Parietal lobe (tissue), 2 donors: ENCODE measurements at places on chromosomes 1 and 21. TPM values are rescaled to one million over a fixed set of nuclear protein-coding genes. Genes with fewer than 3 reads are reported as not detected.

Gene PTPN7
- not detected for total RNA-seq

Gene MMEL1
- 7.8 TPM for total RNA-seq

Gene COL11A1
- 48.2 TPM for total RNA-seq

Gene CYP4Z1
- 0.63 TPM for total RNA-seq

Gene AKR1A1
- 68.9 TPM for total RNA-seq

Gene OLIG2
- 18.2 TPM for total RNA-seq

Gene SHE
- total RNA-seq = 1.3 TPM

Gene AADACL4
- not detected for total RNA-seq

Gene FAM72B
- total RNA-seq = 1.6 TPM

Gene SPRR5
- total RNA-seq = not detected

Gene KRTAP19-3
- not detected for total RNA-seq

Gene PRXL2B
- total RNA-seq = 17.2 TPM

Gene NHLH1
- 2.2 TPM for total RNA-seq

Gene LHX4
- not detected for total RNA-seq

Gene GPR157
- total RNA-seq = under 0.01 TPM

Gene HSPB7
- not detected for total RNA-seq

Gene PARP1
- 117 TPM for total RNA-seq

Gene ZNF593OS
- total RNA-seq = not detected

Gene RGS4
- total RNA-seq = 2.2 TPM

Gene C8B
- total RNA-seq = not detected

Gene KCNJ10
- total RNA-seq = 3.4 TPM

Gene AKIRIN1
- total RNA-seq = 32.9 TPM

Gene OXCT2
- total RNA-seq = 0.31 TPM

Gene SLAMF9
- not detected for total RNA-seq

Gene ATP5PB
- 130 TPM for total RNA-seq

Gene PRAMEF7
- not detected for total RNA-seq

Gene PTGFR
- 1.6 TPM for total RNA-seq

Gene ELOA
- total RNA-seq = 28.5 TPM

Gene BECN2
- total RNA-seq = not detected
